ENCODE measurements at places on chromosomes 3 and 15.

GRCh38 chr3:58332575-58333188 is at the start of gene PXK:
TSS of gene PXK (plus strand) at chr3:58332892. CDS start at chr3:58332989, 97 bp downstream.
- DNase-seq, result peak; percentile 36

- DNase-seq, result peak; percentile 6
Observed at GRCh38 chr15:73914145-73914544, 12.1 kb upstream of the LOXL1 start.

DNA sequence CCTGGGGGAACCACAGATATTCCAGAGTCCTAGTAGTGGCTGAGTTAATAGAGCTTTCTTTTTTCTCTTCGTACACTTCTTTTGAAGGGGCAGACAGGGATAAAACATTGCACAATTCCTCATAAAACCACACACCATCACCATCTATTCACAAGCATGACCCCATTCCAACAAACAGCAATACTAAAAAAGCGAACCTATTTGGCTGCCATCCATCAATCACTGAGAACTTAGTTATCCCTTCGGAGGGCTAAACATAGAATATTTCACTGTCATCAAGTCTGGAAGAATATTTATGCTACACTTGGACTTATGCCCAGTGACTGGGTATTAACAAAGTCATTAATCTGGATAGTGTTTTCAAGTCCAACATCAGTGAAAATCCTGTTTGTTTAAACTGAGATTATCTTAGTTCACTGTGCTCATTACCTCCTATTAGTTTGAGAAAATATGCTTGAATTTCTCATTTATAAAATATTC is 80.3 kb upstream of the PRTG start:
- no peak for DNase-seq

GRCh38 chr3:13507570-13508339 is 27.6 kb downstream of the HDAC11 start:
- no peak for DNase-seq

- DNase-seq, result no peak
Observed at GRCh38 chr3:193894121-193894863, 241.7 kb upstream of the HES1 start.

- no peak for DNase-seq
Observed at GRCh38 chr3:130715616-130716015, 31.0 kb downstream of the PIK3R4 start.

- peak; percentile 62 for DNase-seq
Observed at GRCh38 chr3:151226088-151226563, 23.1 kb upstream of the GPR171 start.

DNA sequence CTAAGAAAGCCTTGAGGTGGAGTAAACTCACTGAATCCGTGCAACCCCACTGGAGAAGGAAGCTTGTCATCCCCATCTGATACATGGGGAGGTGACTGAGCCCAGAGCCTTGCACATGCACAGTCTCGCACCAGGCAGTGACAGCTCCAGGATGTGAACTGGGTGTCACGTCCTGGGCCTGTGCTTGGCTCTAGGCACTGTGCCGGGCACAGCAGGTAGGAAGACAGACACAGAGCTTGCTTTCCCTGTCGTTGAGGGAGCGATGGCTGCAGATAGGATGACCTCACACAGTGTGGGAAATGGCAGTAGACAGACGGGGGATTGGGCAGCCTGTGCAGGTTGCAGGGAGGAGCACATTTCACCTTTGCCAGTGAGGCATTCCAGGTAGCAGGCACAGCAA is 12.2 kb upstream of the ATP2B2 start:
- no peak for DNase-seq

- DNase-seq, result peak; percentile 3
Observed at GRCh38 chr3:101195951-101196713, 124.2 kb downstream of the IMPG2 start.

- no peak for DNase-seq
Observed at GRCh38 chr15:77497110-77497737, 76.5 kb downstream of the HMG20A start.

GRCh38 chr3:127006781-127007436 is 24.0 kb downstream of the PLXNA1 start:
- no peak for DNase-seq

- DNase-seq, result no peak
Observed at GRCh38 chr3:113754494-113755159, 7.8 kb downstream of the ATP6V1A start.

GRCh38 chr3:40580494-40581091 is 55.8 kb downstream of the ZNF621 start:
- peak; percentile 47 for DNase-seq

DNA sequence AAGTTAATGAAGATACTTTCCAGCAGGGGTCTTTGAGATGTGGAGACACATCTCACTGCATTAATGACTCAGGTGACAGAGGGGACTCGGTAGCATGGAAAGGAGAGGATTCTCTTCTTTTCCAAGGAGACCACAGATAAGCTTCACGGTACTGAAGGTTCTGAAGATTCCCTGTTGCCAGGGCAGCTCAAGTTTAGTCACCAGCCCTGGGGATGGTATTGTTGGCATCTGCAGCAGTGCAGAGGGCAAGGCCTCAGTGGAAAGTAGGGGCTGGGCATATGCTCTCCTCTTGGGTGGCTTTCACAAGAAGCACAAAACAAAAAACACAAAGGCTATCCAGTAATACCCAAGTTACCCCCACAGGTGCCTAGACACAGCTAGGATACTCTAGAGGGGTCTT is 38.0 kb upstream of the MRPL3 start:
- DNase-seq, result no peak
